ENCODE measurements at places on chromosomes 7 and 10. TPM values are rescaled to one million over a fixed set of nuclear protein-coding genes. Genes with fewer than 3 reads are reported as not detected.

GRCh38 chr7:43384616-43385308 is 198.1 kb upstream of the STK17A start:
- H3K36me3 ChIP-seq = no peaks in the 10 kb centered on the region
- peaks cover 5% of the 10 kb centered on the region for H3K4me1 ChIP-seq
- no peak for DNase-seq
- H3K27me3 ChIP-seq = peaks cover 10% of the 10 kb centered on the region
- no peak overlapping the region for H3K27ac ChIP-seq

Gene CPA5
- 3.4 TPM for total RNA-seq

Gene PNLIPRP2
- total RNA-seq = not detected

Gene FRMD4A
- 1.2 TPM for total RNA-seq

Gene PRSS1
- not detected for total RNA-seq

DNA sequence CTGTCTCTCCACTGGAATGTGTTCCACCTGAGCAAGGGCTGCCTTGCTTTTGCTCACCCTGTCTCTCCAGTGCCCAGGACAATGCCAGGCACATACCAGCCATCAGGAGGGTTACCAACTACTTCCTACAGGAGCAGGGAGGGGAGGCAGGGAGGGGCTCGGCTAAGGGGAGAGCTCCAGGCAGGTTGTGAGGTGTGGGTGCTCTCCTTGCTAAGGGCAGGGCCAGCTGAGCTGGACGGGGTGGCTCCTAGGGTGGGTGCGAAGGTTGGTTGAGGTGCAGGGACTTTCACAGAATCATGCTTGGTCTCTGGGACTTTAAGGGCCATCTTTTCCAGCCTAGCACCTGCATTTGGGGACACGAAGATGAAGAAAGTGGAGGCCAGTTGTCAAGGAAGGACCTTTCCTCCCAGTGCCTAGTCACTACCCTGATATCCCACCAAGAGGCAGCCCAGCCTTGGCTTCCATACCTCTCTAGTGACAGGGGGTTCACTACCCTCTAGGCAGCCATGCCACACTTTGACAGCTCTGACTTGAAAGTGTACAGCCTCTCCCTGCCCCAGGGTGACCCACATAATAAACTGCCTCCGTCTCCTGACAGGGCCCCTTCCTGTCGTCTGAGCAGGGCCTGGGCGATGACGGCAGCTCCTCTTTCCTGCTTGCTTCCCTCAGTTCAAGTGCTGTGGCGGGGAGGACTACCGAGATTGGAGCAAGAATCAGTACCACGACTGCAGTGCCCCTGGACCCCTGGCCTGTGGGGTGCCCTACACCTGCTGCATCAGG is 46.5 kb downstream of the TSPAN15 start:
- no peaks in the 10 kb centered on the region for H3K27me3 ChIP-seq
- DNase-seq = no peak
- H3K36me3 ChIP-seq = no peaks in the 10 kb centered on the region
- no peak overlapping the region for H3K27ac ChIP-seq
- H3K4me1 ChIP-seq = peaks cover 3% of the 10 kb centered on the region

Gene CPXM2
- not detected for total RNA-seq

GRCh38 chr7:122136078-122136477 is 8.0 kb downstream of the AASS start:
- H3K27ac ChIP-seq = no peak overlapping the region
- H3K4me3 ChIP-seq = no peak overlapping the region
- no peaks in the 10 kb centered on the region for H3K36me3 ChIP-seq
- no peak for DNase-seq
- no peaks in the 10 kb centered on the region for H3K4me1 ChIP-seq
- peaks cover 2% of the 10 kb centered on the region for H3K27me3 ChIP-seq

DNA sequence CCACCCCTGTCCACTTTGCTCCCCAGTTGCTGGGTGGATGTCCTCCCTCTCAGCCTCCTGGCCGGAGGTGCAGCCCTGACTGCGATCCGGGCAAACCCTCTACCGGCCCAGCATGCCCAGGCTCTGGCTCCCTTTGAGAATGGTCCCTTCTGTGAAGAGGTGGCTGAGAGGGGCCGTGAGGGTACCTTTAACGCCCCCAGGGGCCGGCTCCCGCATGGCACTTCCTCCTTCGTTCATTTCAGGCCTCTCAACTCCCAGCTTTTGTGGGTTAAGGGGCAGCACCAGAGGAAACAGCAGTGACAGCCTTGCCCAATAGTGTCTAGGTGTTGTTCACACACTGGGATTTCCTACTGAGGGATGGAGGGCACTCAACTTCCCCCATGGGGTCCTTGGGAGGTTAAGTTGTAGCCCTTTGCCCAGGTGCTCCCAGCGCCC is 33.2 kb upstream of the HABP2 start:
- H3K27me3 ChIP-seq = peaks cover 31% of the 10 kb centered on the region
- no peaks in the 10 kb centered on the region for H3K4me1 ChIP-seq
- H3K4me3 ChIP-seq = no peak overlapping the region
- no peaks in the 10 kb centered on the region for H3K36me3 ChIP-seq
- peak; percentile 34 for DNase-seq

DNA sequence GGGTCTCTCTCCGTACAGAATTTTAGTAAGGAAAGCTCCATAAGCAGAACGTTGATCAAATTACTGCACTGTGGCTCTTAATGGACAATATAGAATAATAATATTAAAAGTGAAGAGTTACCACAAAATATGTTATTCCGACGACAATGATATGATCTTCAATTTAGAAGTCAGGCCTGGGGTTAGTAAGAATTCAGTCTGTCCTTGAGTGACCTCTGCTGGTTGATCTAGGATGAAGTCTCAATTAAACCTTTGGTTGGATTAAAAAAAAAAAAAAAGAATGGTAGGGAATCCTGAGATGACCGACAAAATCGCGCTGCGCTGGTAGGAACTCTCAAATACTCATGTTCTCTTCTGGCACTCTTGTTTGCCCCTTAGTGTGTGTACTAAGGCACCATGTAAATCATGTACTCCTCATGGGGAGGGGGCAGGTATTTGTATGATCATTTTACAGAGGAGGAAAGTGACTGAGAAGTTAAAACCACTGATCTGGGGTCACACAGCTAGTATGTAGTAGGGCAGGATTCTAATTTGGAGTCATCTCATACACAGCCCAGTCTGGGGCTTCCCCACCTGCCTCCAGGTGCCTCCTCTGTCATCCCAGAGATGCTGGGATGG is 161.3 kb upstream of the NPVF start:
- peaks cover 23% of the 10 kb centered on the region for H3K27me3 ChIP-seq
- H3K4me1 ChIP-seq = no peaks in the 10 kb centered on the region
- no peak overlapping the region for H3K4me3 ChIP-seq
- H3K36me3 ChIP-seq = no peaks in the 10 kb centered on the region

All from activated CD8-positive, alpha-beta memory T cell treated with anti-CD3 and anti-CD28 coated beads, Interleukin-2, amount 10 ng/mL, durations not matched to agents 7 days and 5 days (primary cell).